ENCODE measurements at places on chromosomes 6 and 20.

- no peak for DNase-seq
Measured at GRCh38 chr6:103799971-103800670, 1059.6 kb downstream of the HACE1 start.

DNA sequence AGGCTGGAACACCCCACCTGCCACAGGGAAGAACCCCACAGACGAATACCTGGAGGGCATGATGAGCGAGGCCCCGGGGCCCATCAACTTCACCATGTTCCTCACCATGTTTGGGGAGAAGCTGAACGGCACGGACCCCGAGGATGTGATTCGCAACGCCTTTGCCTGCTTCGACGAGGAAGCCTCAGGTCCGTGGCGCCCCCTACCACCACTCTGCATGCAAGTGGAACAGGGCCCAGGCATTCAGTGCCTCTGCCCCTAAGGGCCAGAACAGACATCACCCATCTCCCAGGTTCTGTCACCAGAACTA lies 6.6 kb downstream of the MYL9 start:
- DNase-seq, result no peak

- no peak for DNase-seq
Measured at GRCh38 chr20:23358923-23359593, 2.9 kb upstream of the GZF1 start.

DNA sequence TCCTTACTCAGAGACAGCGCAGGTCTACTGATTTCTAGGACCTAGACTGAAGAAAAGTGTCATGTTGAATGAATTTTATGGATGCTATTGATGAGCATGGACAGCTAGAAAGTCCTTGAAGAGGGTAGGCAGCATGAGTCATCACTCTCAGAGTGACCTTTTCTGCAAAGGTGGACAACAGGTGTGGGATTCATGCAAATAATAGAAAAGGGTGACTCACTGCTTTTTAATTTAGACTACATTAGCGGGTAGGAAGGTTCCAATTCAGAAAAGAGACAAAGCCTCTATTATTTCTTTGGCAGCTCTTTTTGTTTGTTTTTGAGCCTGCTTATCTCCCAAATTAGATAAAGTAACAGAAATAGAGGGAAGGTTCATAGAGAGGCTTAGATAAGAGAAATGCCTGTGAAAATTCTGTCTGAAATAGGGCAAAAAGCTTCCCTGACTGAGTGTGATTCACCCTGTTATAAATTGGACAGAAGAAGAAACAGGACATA lies 191.4 kb downstream of the TENT5A start:
- no peak for DNase-seq

- no peak for DNase-seq
Measured at GRCh38 chr6:63477422-63478040, 94.7 kb upstream of the LOC128125822 start.

DNA sequence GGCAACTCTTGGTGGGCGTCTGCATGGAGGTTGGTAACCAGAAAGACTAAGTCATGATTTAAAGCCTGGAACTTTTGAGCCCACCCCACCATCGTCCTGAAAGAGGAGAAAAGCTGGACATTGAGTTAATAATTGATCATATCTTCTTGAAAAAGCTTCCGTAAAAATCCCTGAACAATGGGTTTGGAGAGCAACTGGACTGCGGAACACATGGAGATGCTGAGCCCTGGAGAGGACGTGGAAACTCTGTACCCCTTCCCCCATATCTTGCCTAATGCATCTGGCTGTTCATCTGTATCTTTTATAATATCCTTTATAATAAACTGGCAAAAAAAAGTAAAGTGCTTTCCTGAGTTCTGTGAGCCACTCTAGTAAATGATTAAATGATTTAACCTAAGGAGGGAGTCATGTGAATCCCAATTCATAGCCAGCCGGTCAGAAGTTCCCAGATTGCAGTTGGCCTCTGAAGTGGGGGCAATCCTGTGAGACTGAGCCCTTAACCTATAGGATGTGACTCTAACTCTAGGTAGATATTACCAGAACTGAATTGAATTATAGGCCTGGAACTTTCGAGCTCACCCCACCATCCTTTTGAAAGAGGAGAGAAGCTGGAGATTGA lies 26.5 kb upstream of the LGSN start:
- DNase-seq, result no peak

DNA sequence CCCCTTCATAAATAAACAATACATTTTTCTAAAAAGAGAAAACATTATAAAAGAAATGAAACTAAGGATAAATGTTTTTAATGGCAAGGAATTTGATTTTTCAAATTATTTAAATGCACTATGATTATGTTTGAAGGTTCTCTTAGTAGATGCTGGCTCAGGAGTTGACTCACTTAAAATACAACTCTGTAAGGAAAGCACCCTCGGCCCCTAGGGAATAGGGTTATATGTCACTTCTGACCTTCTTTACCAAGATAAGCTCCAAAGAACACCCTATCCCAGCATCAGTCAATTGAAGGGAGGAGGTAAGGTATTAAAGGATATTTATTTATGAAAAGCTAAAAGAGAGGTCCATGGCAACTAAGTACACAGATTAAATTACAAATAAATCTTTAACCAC lies 6.8 kb downstream of the SNAP91 start:
- DNase-seq, result no peak

GRCh38 chr6:10362300-10362699 lies 52.6 kb downstream of the TFAP2A start:
- no peak for DNase-seq

GRCh38 chr6:340186-340955 lies 48.1 kb downstream of the DUSP22 start:
- DNase-seq, result no peak

DNA sequence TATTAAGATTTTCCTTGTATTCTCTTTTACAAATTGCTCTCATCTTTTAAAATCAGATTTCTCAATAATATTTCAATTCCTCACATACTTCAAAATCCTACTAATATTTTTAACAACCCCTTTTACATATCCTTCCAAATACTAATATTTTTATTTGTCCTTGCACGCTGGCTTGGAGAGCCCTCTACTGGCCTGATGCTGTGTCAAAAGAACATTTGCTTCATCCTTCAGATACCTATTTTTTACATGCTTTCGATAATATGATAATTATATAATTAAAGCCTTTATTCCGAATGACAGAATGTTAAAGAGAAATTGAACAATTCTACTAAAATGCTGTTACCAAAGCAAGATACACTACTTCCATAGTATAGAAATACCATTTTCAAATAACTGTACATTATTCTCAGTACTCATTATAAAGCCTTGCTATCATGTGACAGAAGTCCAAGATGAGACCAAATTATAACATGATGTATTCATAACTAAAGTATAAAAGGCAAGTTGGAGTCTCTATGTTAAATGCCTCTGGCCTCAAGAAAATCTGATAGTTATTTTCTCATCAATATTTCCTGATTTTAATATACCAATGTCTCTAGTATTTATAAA lies 39.0 kb upstream of the PLN start:
- DNase-seq, result no peak

DNA sequence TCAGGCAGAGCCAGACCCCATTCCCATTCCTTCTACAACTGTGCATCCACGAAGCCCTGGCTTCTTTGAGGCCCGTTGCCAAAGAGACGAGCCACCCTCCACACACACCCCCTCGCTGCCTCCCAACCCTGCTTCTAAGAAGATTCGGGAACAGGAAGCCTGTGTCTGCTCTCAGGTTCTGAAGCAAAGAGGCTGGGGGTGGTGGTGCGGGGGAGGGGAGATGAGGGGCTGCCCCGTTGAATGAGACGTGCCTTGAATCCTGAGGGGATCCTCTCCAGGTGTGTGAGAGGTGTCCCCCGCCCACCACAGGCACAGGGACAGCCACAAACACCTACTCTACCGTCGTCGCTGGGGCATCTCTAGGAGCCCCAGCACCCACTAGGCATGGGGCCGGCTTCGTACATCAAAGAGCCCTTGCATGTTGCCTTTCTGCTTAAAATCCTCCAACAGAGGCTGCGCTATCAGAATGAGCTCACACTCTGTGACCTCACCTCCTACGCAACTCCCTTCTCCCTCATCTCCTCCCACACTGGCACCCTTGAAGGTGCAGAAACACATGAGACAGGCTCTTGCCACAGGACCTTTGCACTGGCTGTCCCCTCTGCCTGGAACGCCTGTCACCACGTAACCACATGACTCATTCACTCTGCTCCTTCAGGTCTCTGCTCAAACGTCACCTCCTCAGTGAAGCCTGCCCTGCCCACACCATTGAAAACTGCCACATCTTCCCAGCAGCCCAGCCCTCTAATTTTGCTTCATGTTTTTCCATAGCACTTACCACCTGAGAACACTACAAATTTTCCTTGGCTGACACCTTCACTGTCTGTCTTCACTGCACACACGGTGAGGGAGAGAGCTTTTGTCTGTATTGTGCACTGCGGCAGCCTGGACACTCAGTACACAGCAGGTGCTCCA lies 58.5 kb downstream of the PREX1 start:
- peak; percentile 97 for DNase-seq

GRCh38 chr20:62893700-62894099 lies 32.1 kb upstream of the TCFL5 start:
- no peak for DNase-seq

- no peak for DNase-seq
Measured at GRCh38 chr20:3923818-3924217, 34.6 kb downstream of the PANK2 start.

DNA sequence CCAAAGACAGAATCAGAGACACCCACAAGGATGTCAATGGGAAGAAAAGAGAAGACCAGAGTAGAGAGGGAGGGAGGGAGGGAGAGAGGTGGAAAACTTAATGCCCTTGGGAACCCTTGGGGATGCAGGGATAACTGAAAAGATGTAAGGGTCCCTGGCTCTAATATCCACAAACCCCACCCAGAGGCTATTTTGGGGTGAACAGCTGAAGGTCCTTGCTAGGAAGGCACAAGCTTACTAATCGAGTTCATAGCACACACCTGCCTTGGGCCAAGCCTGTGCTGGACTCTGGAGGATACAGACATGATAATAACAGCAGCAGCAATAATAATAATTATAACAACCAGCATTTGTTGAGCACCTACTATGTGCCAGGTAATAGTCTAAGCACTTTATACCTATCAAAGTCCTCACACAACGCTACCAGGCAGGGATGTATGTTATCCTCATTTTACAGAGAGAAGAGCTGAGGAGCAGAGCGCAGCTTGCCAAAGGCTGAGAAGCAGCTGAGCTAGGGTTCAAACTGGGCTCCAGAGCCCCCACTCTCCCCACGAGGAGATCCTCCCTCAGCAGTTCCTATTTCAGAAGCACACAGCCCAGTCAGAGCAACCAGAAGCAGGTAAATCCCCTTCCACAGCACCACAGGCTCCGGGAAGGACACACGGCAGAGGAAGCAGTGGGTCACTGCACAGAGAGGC lies 174.2 kb downstream of the ANKRD60 start:
- no peak for DNase-seq

DNA sequence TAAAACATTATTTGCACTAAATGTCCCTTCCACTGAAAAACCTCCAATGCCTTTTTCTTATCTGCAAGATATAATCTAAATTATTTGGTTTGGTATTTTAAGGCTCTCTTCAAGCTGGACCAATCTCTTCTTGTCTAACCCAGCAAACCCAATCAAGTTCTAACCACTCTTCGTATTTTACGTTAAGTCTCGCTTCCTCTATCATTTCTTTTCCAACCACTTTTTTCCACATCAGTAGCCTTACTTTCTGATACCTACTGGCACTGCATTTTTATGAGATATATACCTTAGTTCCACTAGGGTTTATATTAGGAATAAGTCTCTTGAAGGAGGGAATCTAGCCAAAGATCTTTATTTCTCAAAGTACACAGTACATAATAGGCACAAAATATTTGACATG lies 19.1 kb downstream of the FBXL4 start:
- no peak for DNase-seq

DNA sequence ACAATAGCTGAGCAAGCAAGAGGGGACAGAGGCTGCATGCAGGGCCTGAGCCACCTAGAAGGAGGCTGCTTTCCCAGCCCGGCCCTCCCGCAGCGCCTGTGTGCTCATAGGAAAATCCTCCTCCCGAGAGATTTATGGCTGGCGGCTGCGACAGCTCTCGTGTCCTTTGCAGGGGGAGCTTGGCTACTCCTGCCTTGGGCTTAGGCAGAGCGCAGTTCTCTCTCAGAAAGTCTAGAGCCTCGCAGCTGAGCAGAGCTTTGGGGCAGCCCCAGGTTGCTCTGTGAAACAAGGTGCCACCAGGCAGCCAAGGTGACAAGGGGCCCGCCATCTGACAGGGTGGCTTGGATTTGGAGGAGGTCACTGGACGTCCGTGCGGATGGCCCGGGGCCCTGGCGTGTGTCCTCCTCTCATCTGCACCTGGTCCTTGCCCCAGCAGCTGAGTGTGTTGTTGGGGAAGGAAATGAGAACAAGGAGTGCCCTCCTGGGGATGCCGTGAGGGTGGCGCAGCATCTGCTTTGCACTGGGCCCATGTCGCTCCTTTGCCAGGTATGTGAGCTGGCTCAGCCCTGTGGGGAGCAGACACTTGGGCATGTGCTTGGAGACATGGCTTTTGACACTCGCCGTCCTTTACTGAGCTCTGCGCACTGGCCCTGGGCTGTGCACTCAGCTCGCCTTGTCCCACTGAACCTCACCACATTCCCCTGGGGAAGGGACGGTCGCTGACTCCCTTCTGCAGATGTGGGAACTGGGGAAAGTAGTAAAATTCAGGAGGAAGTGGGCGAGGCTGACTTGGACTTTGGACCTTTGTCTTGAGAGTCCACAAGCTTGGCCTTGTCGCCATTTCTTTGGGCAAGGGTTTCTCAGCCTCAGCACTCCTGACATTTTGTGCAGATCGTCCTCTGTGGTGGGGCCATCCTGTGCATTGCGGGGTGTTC lies 41.9 kb downstream of the EDN3 start:
- DNase-seq, result no peak

- DNase-seq, result no peak
Measured at GRCh38 chr6:29661071-29661470, 4.2 kb downstream of the MOG start.

All from activated CD4-positive, alpha-beta T cell treated with anti-CD3 and anti-CD28 coated beads, Interleukin-2, Interleukin-4, amounts not matched to agents 100 ng/mL and 50 ng/mL, durations not matched to agents 16 hours and 8 hours (primary cell).